ENCODE measurements at places on chromosomes 12 and 14. TPM values are rescaled to one million over a fixed set of nuclear protein-coding genes. Genes with fewer than 3 reads are reported as not detected.

- no peak for DNase-seq
These were observed 334.0 kb upstream of the FLRT2 start for GRCh38 chr14:85195872-85196477.

DNA sequence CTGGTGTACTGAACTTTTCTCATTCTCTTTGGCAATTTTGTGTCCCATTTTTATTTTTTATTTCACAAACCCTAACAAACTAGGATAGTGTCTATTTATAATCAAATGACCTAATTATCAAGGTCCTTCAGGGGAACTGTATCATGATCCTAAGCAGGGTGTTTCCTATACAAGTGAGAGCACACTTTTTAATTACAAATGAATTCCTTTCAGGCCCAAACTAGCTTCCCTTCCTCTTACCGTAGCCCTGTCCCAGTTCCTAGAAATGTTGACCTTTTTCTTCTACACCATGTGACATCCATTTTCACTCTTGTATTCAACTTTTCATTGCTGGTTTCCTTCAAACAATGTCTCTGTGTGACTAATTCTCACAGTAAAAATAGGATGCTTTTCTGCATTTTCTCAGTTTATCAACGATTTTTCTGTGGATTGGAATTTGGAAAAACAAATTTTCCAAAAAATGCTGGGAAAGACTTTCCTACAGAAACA lies 411.4 kb downstream of the CCDC91 start:
- no peak for DNase-seq

- DNase-seq: no peak
These were observed 12.3 kb downstream of the KCTD10 start for GRCh38 chr12:109464642-109465351.

THTPA gene
- 10.7 TPM for total RNA-seq

ADCY6 gene
- total RNA-seq: not detected

KRT6B gene
- not detected for total RNA-seq

- no peak for DNase-seq
These were observed 74.1 kb downstream of the DUSP6 start for GRCh38 chr12:89278169-89278568.

AMDHD1 gene
- total RNA-seq: 0.68 TPM

DNA sequence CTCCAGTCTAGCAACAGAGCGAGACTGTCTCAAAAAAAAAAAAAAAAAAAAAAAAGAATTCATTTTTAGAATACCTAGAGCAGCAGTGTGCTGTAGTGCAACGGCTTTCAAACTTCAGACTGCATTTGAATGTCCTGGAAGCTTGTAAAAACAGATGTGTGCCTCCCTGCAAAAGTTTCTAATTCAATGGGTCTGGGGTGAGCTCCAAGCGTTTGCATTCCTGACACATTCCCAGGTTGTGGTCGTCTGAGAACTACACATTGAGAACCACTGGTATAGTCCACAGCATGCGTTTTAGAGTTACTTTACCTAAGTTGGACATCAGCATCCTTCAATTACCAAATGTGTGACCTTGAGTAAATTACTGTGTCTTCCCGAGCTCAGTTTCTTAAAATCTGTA lies 816.8 kb downstream of the NRXN3 start:
- no peak for DNase-seq

DNA sequence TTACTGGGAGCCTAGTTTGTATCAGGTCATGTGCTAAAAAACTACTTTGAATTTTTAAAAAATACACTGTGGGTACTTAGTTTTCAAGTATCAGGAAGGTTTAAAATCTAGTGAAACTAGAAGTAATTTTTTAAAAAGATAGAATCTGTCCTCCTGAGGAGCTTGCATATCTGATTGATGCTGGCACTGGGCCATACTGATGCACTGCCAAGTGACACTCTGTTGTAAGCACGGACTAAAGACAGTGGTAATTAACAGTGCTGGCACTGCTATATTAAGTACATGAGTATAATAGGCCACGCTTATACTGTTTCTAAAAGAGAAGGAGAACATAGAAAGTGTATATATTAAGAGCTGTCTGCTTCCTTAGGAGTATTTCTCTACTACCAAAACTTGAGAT lies 10.0 kb upstream of the TBC1D30 start:
- no peak for DNase-seq

GRCh38 chr14:67166450-67166853 lies 22.8 kb upstream of the GARIN2 start:
- no peak for DNase-seq

- no peak for DNase-seq
These were observed 1.1 kb downstream of the IKZF4 start for GRCh38 chr12:56021889-56022497.

GRCh38 chr12:9096563-9097176 lies 19.0 kb downstream of the A2M start:
- no peak for DNase-seq

MLEC gene
- 20.3 TPM for total RNA-seq

- no peak for DNase-seq
These were observed 344.2 kb upstream of the RGS6 start for GRCh38 chr14:71588028-71588427.

Measured in CD8-positive, alpha-beta T cell (primary cell).